ENCODE measurements at places on chromosomes 5 and 9.
A peak's percentile ranks its signal among the peaks of the same experiment; 100 is the strongest.

DNA sequence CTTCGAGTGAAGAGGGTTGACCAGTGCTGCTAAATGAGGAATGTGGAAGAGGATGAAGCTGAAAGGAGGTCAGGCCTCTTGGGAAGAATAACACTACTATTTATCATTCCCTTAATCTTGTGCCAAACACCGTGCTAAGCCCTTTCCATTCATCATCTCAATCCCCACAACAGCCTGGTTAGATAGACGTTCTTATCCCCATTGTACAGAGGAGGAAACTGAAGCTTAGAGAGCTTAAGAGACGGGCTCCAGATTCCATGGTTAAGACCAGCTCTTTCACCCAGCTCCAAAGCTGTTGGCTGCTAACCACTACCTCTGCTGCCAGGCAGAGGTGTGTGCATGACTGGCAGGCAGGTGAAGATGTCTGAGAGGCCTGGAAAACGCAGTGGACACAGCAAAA, 868 bp upstream of the EPB41L4B start:
- DNase-seq, result no peak

DNA sequence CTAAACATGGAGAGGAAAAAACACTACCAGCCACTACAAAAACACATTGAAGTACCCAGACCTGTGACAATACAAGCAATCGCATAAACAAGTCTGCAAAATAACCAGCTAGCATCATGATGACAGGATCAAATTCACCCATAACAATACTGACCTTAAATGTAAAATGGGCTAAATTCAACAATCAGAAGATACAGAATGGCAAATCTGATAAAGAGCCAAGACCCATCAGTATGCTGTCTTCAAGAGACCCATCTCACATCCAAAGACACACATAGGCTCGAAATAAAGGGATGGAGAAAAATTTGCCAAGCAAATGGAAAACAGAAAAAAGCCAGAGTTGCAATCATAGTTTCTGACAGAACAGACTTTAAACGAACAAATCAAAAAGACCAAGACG, 294.4 kb downstream of the MEF2C start:
- no peak for DNase-seq

- DNase-seq, result no peak
Measured at GRCh38 chr5:64518793-64519192, 13.0 kb downstream of the RGS7BP start.

- DNase-seq, result peak; percentile 78
Measured at GRCh38 chr9:33025572-33026342, 684 bp downstream of the DNAJA1 start.

GRCh38 chr5:93886917-93887361, 145.5 kb upstream of the POU5F2 start:
- DNase-seq, result no peak
